Stomach (tissue), 19 donors: ENCODE measurements at places on chromosomes 5 and 9. TPM values are rescaled to one million over a fixed set of nuclear protein-coding genes. Genes with fewer than 3 reads are reported as not detected.
A peak's percentile ranks its signal among the peaks of the same experiment; 100 is the strongest.

- no peak for DNase-seq
Observed at GRCh38 chr5:73328640-73329039, 119.9 kb downstream of the FOXD1 start.

- peak; percentile 33 for DNase-seq
Observed at GRCh38 chr5:150034662-150035061, 34.1 kb downstream of the HMGXB3 start.

DNA sequence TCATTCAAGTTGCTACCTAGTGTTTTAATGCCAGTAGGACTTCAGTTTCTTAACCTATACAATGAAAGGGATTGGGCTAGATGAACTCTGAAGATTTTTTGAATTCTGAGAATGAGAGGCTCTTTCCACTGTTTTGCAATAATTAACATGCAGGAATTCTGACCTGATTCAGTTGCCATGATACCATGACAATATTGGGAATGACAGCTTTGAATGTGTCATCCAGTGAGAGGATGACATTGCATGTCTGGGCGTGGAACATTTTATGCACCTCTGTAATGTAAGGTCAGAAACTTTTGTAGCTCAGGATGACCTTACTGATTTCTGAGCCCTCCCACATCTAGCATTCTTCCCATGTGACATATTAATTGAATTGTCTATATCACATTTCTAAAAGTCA lies 30.6 kb upstream of the SPINK5 start:
- DNase-seq, result no peak

CER1 gene
- not detected for total RNA-seq
